Chondrocyte (in vitro differentiated cells): ENCODE measurements at places on chromosomes 6 and 20. TPM values are rescaled to one million over a fixed set of nuclear protein-coding genes. Genes with fewer than 3 reads are reported as not detected.

DNA sequence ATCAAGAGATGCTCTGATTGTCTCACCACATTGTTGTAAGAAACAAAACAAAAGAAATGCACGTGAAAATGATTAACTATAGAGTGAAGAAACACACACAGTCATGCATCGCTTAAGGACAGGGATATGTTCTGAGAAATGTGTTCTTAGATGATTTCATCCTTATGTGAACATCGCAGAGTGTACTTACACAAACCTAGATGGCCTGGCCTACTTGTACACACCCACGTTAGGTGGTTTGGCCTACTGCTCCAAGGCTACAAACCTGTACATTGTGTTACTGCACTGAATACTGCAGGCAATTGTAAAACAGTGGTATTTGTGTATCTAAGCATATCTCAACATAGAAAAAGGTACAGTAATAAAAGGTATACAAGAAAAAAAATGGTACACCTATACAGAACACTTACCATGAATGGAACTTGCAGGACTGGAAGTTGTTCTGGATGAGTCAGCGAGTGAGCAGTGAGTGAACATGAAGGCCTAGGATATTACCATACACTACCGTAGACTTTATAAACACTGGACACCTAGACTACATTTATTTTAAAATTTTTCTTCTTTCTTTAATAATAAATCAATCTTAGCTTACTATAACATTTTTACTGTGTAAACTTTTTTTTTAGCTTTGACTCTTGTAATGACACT is 48.6 kb downstream of the FKBP5 start:
- no peak for DNase-seq

GRCh38 chr20:47493175-47493962 is 8.3 kb upstream of the NCOA3 start:
- DNase-seq: no peak

- no peak for DNase-seq
These were observed 2.0 kb downstream of the ATXN1 start for GRCh38 chr6:16759181-16759645.

DNA sequence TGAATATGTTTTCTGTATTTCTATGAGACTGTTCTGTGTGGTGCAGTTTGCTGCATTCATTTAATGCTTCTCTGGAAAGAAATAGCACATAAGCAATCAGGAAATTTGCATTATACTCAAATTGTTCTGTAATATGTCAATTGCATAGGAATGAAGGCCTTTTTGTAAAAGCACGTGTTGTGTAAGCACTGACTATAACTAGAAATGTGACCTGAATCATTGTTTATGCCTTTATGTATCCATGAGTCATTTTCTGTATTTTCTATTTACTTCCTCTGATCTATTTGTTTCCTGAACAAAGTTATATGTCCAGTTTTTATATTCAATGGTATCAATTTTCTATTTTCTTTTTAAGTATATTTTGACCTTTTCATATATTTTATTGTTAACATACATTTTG is 1455.3 kb downstream of the GRIK2 start:
- DNase-seq: no peak

GRCh38 chr20:1868856-1869255 is 26.4 kb upstream of the SIRPA start:
- no peak for DNase-seq

GRCh38 chr20:62804021-62804626 is 511 bp upstream of the OGFR start:
- no peak for DNase-seq

DNA sequence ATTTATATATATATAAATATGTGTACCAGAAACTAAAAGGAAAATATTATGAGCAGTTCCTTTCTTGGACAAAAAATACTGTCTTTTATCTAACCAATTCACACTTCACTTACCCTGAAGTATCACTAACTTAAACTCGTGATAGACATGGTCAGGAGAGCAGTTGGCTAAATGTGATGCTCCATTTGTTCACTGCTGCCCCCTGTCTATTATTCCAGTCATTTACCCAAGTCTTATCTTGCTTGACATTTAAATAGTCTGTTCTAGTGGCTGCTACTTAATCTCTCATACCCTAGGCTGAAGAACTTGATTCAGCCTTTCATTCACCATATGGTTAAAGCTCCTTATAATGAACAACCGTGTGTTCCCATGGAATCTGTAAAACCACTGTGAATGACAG is 789.6 kb upstream of the EYS start:
- DNase-seq: no peak

DNA sequence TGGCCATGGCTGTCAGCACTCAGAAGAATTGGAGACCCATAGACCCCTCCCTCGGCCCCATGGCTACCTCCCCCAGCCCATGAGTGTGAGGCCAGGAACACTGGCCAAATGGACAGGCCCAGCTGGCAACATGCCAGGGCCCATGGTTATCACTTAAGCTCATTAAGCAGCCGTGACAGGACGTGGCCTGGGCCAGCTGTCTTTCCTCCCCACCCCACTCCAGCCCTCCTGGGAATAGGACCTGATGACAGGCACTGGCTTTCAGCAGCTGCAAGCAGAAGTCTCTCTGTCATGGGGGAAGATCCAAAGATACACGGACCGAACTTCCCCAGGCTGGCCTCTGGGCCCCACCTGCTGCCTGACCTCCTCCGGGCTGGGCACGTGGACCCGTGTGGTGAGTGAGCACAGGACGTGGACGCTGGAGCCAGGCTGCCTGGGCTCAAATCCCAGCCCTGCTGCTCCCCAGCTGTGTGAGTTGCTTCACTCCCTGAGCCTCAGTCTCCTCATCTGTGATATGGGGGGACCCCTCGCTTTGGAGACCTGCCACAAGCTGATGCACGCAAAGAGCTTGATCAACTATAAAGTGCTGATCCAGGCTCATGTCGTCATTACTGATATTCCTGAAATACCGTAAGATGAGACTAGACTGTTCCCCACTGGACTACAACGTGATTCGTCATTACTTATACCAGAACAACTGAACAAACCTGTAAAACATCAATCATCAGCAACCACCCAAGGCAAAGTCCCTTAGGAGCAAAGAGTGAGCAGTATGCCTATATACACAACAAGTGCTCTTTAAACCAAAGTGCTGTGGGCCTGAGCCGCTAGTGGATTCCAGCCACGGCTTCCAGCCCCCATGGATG is 22.0 kb upstream of the VSTM2L start:
- no peak for DNase-seq

The FAM217A gene
- not detected in 3 replicates for total RNA-seq

The NRSN1 gene
- not detected in 3 replicates for total RNA-seq

The HLA-DRB5 gene
- not detected in 3 replicates for total RNA-seq
